ENCODE measurements at places on chromosomes 4 and X.

- DNase-seq: no peak
Measured at GRCh38 chr4:57075367-57075766, 34.8 kb downstream of the IGFBP7 start.

- peak; percentile 70 for DNase-seq
Measured at GRCh38 chr4:168781926-168782325, 228.1 kb downstream of the CBR4 start.

- peak; percentile 58 for DNase-seq
Measured at GRCh38 chr4:78551420-78552351, at the start of gene ANXA3. Gene ANXA3 (plus strand): TSS chr4:78551770. CDS start chr4:78554474, 2,704 bp downstream.

DNA sequence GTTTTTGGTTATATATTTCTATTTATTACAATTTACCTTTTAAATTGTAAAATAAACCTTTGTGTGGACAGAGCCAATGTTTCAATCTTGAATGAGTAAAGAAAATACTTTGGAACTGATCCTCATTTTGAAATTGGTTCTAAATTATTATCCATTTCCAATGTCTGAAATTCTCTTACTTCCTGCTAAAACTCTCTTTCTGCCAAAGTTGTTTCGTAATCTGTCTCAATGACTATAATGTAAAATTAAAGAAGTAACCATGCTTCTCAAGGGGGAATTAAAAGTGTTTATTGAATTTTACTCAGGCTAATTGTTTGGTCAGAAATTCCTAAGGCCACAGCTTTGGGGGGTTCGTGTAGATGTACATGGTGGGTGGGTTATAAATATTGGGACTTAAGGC is 34.8 kb downstream of the YIPF6 start:
- no peak for DNase-seq

DNA sequence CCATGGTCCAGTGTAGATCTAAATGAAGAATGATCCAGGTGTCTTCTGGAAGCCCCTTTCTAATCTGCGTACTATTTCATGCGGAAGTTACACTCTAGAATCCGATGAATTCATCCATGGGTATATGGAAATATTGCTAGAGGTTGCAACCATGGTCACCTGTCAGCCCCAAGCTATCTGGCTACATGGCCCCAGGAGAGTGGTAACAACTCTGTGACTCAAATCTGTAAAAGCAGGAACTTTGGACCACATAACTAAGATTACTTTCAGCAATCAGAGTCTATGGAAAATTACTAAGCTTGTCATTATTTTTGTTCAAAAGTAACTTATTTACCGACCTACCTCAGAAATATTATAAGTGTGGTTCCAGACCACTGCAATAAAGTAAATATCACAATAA is 150.6 kb upstream of the MED14 start:
- DNase-seq: no peak

DNA sequence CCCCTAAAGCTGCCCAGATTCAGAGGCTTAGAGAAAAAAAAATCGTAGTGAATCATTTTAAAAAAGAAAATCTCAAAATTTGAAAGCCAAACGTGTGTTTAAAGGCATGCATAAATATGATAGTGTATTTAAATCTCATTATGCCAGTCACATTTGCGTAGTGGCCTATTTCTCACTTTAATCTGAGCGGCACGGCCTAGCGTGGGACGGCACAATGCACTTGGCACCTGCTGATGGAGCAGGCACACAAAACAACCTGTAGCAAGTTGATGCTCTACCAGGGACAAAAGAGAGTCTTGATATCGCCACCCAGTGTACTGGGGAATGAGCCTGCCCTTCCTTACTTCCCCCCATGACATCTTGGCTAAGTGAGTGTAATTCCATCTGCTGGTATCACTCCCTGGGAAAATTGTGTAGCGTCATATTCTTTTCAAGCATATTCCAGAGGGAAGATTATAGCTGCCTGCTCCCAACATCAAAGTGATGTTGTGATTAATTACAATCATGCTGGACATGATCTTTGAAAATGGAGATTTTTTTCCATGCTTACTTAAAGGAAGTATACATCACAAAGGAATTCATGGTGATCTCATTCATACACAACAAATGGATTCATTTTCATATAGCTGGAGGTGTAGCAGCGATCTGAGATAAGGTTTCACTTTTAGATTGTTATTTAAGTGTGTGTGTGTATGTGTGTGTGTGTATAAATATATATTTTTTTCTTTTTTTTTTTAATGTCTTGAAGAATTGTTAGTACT is 138.8 kb downstream of the DCTD start:
- peak; percentile 43 for DNase-seq

DNA sequence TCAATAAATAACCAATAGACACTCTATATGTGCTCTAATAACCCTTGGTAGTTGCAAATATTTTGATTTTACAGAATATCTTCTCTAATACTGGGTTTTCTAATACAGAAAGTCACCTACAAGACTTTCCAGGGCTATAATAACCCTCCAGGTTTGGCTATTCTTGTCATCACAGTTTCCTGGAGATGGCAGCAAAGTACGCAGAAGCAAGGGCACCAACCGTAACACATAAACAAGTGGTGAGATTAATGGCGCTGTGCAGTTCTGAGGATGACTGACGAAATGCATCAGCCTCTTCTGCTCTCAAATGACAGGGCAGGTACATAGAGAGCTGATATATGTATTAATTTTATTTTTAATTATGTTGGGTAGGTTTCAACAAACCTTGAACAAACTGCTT is 122.4 kb downstream of the C4orf33 start:
- DNase-seq: peak; percentile 35

- DNase-seq: no peak
Measured at GRCh38 chrX:86930419-86930818, 587.2 kb upstream of the KLHL4 start.

- DNase-seq: no peak
Measured at GRCh38 chr4:150495550-150495949, 86.4 kb upstream of the MAB21L2 start.

- DNase-seq: no peak
Measured at GRCh38 chr4:162706051-162706450, 460.6 kb downstream of the NAF1 start.

DNA sequence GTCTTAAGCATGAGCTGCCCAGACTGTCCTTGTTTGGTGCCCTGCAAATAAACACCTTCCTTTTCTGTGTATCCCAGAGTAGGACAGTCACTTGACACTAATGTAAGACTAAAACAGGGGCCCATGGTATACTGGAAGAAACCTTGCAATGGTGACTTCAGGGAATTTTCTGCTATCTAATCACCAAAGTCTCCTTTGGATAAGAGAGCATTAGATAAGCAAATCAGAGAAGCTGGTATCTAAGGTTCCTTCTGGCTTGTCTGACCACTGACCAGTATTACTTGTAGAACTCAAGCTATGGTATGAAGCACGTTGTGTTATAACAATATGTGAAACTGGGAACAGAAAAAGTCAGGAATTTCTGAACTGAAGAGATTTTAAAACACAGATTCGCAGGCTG is 173.9 kb downstream of the COL25A1 start:
- no peak for DNase-seq

GRCh38 chrX:53050841-53051240 is 2.3 kb downstream of the GPR173 start:
- DNase-seq: no peak

DNA sequence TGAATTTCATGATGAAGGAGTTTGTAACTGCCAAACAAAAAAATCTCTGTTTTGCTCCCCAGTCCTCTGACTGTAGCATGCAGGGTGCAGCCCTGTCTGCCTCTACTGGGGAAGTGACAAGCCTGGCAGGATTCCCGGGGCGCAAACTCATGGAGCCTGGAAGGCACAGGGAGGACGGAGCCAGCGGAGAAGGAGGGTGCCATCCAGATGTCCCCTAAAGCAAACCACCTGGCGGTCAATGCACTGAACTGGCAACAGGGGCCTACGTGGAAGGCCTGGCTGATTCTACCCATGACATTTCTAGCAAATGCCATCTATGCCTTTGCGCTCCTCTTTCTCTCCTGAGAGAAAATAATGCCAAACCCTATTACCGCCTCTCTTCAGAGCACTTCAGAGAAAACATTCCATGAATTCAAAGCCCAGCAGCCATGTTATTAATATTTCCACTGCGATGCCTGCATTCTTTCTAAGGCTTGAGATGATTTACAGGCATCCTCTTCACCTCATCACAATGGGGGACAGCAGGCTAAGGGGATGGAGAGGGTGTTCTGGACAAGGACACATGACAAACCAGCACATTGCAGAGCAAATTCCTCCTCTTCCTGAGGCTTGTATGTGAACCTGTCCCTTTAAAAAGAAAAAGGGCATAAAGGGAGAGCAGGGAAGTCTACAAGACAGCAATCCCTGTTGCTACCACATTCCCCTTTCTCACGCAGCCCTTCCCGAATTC is 329.3 kb upstream of the NOCT start:
- no peak for DNase-seq

DNA sequence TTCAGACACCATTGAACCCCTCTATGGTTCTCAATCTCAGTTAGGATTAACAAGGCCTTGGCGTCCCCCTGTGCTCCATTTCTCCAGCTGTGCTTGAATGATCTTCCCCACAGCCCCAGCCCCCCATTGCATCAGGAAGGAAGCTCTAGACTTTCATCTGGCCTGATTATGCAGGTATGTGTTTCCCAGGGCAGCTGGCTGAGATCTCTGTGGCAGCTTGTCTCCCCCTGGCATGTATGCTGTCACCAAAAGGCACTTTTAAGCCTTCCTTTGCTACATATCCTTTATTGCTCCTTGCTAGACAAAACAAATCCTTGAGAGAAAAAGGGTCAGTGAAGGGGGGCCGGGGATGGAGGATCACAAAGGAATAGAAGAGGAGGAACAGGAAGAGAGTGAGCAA is 1056.0 kb upstream of the SLIT2 start:
- DNase-seq: no peak

GRCh38 chr4:169061386-169061785 is 51.3 kb upstream of the CBR4 start:
- DNase-seq: no peak

DNA sequence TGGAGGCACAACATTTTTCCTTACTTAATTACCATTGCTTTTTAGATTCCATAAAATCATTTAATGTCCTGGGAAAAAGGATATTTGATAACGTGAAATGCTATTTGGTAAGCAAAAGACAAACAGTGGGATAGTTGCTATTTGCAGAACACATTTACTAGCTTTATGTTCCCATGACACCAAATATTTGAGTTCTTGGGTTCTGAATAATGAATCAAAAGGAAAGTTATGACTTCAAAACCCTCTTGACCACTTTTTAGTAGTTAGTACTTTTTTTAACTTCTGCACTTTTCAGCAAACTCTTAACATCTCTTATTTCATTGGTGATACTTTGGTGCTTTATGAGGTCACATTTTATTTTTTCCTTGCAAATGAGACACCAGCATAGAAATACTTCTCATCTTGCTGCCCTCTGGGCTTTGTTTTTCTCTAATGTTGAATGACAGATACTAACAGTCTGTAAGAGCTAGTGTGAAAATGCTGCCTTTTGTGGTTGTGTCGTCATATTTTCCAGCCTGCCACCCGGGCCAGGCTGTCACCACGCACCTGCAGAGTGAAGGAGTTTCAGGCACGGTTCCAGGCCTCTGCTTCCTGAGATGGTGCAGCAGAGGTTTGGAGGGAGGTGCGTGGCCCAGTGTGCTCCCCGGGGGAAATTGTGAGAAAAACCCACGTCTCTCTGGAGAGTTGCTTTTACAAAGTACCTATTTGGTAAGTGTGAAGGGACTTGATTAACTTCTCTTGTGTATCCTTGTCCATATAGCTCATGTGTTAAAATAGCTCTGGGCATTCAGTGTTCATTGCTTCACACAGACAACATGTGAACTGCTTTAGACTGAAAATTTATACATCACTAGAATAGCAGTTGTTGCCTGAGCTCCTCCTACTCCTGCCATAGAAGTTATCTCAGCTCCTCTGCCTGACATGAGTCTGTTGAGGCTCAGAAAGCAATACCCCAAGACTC is 34.7 kb downstream of the MSL3 start:
- DNase-seq: no peak

DNA sequence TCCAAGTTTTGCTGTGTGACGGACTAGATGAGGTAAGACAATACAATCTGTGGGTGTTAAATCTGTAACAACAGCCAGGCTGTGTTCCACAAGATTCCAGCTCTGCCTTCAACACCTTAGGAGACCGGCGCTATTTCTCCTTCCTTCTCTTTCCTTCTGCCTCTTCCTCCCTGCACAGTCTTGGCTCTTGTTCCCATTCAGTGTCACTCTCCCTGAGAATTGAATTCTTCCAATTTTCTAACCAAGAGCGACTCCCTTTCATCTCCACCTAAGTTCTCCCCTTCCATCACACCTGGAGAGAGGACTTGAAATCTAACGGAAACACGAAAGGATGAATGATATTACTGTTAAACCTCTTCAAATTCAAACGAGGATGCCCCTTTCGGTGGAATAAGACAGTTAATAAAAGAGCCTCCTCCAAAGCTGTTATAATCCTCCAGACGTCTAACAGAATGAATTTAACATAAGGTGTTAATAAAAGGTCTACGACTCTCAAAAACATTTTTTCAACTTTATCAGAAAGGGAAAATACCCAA is 2.7 kb downstream of the EPHA5 start:
- DNase-seq: no peak

DNA sequence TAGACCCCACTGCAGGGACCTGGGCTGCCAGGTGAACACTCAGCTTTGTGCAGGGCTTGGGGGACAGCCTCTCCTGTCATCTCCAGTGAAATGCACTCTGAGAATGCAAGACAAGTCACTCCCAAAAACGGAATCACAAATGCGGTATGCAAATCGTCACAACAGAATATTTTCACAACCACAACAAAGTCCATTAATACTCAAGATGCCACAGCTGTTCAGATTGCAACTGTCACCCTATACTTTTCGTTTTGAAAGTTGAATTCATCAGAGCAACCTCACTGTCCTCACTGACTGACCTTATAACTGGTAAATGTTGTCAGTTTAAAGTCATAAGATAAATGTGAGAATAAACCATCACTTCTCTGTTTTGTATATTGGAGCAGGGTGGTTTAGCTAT is 16.6 kb downstream of the JAKMIP1 start:
- DNase-seq: no peak

Measured in epithelial cell of esophagus (primary cell).